Amniotic epithelial cell (primary cell): ENCODE measurements at places on chromosomes 2 and 18.

GRCh38 chr2:71256421-71256820 is 29.5 kb upstream of the PAIP2B start:
- DNase-seq = no peak

DNA sequence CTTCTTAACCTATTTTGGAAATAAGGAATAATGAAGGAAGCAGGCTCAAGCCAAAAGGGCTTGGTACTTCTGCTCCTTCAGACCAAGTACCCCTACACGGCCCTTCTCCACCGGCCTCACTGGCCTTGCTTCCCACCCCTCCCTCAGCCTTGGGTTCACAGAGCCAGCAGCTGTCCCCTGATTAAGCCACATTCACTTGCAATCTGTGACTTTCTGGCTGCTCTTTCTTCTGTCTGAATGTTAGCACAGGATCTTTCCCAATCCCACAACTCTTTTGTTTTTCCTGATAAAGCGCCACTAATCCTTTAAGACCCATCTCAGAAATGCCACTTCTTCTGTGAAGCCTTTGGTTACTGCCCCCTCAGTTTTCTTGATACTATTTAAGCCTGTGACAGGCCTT is 52.4 kb downstream of the REEP1 start:
- no peak for DNase-seq

DNA sequence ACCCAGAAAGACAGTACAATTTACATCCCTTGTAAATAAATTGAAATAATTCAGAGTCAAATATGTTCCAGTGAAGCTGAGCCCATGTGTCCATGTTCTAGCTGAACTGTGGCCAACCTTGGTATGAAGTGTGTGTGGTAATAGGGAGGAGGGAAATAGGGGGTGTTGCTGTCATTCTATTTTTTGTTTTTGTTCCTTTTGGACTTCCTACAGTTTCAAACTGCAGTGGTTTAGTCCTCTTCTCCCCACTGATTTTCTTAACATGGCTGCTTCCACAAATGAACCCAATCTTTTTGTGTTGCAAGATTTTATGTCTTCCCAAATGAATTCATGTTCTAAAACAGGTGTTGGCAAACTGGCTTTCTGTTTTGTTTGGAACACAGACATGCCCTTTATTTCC is 156.9 kb downstream of the CCBE1 start:
- DNase-seq = no peak

- no peak for DNase-seq
Measured at GRCh38 chr2:198905881-198906612, 551.7 kb downstream of the SATB2 start.

DNA sequence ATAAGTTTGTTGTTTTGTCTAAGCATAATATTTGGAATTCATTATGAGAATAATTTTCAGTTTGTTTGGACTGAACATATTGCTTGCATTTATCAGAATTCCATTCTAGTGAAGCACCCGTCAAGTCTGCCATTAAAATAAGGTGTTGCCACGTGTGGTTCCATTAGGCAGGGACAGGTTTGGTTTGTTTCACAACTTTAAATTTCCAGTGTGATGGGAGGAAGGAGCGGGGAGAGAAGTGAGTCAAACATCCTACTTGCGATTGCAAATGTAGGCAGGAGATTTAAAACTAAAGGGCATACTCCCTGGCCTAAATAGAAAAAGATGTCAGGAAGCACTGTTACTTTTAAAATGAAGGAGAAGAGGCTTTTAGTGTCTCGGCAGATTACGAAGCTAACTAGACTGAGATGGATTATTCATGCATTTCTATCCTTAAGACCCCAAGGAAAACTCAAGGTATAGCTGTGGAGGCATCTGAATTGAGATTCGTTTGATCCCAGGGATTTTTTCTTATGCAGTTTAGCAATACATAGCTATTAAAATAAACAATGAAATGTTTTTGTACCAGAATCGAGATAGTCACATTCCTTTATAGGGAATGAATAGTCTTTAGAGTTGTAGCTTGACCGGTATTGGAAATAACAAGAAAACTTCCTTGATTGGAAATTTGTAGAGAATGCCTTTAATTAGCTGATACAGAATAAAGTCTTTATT is 19.8 kb downstream of the GRHL1 start:
- peak; percentile 48 for DNase-seq

DNA sequence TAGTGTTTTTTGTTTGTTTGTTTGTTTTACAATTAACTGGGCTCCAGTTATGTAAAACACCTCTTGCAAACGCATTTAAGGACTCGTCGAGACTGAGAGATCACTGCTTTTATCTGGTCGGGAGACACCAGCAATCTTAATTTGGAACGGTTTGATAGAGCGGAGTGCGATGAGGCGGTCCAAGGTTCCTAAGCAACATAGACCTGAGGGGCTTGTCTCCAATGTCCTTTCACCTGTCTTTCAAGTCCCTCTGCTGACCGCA is 729 bp upstream of the SELENOI start:
- no peak for DNase-seq

DNA sequence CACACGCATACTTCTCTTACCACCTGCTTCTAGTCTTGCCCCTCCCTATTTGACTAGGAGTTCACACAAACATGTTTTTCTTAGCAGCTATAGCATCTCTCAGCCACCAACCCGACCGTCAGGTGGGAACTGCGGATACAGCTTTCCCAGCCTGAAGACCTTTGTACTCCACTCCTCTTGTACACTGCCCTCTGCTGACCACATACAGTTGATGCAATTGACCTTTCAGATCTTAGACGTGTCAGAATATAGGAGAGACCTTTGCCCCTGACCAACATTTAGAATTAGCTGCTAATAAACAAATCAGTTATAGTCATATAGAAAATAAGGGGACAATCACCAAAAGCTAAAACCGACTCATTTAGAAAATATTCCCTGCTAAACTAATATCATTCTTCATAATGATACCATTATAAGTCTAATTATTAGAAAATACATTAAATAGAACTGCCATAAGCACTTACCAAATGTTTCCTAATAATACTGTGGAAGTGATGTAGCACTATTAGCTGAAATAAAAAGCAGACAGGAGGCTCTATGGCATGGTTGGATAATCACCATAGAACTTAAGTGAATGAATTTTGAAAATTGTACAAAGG is 208.4 kb downstream of the RAD51AP2 start:
- peak; percentile 68 for DNase-seq

DNA sequence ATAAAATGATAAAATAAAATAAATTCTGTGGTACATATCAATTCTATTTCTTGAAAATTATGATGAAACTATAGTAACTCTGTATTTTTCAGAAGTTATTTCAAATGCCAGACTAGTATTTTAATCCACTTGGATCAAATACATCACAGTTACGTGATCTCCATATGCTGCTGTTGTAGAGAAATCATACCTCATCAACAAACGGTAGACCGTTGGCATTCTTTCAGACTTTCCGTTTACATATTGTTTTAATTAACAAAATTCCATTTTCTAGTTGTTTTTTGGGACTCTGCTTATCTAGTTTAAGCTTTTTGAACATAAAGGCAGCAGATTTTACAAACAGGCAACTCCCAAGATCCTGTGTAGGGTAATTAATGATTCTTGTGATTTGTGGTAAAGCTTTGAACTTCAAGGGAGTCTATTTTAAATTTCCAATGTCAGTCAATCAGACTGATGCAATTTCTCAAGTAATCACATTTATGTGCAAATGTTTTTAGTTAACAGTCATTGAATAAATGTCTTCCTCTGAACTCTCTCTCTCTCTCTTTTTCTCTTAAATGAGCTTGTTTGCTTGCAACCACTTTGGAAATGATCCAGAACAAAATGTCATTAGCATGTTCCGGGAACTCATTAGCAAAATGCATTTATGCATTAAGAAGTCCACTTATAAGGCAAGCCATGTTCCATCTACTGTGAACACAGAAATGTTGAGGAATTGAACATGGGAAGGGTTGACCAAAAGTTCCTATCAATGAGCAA is 31.8 kb downstream of the NYAP2 start:
- no peak for DNase-seq

DNA sequence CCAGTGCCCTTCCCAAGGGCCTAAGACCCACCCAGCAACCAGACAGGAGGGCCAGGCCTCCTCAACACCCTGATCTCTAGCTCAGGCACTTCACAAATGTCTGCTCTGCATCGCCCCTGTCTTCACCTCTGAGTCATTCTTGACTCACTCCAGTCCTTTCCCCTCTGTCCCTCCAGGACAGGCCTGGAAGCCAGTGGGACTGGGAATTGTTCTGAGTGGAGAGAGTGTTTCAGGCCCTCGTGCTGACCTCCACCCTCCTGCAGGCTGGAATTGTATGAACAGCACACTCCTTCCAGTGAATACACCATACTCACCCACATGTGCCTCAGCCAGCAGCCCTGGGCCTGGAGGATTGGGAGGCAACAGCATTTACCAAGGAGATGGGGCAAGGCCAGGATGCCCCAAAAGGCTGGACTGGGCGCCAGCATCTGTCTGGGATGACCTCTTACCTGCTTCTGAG is 304.2 kb downstream of the CYP26B1 start:
- no peak for DNase-seq

DNA sequence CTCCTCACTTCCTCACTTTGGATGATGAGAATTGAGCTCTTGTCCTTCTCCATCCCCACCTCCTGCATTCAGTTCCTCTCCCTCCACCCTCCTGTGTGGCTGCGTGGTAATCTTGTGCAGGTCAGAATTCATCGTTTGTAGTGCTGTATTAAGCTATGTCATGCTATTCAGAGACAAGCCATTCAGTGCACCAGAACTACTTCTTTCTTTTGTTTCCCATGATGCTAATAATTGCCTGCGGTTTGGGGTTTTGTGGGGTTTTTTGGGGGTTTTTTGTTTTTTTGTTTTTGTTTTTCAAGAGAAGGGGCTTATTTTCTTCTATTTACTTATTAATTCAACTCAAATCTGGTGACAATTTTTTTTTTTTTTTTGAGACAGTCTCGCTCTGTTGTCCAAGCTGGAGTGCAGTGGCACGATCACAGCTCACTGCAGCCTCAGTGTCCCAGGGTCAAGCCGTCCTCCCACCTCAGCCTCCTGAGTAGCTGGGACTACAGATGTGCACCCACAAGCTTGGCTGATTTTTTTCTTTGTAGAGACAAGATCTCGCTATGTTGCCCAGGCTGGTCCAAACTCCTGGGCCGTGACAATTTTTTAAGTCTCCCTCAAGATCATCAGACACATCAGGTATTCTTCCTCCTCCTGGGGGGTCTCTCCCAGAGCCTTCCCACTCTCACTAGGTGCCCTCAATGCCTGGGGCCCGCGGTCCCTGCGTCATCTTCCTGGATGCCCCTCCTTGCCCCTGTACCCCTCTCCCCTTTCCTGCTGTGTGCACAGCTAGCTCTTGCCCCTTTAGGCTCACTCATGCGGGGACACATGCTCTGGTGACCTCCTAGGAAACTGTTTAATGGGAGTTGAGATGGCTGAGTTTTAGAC is 37.8 kb downstream of the MAL start:
- no peak for DNase-seq

GRCh38 chr2:13560322-13560721 is 843.6 kb downstream of the TRIB2 start:
- DNase-seq = no peak

- peak; percentile 90 for DNase-seq
Measured at GRCh38 chr2:190847504-190848081, 33.0 kb upstream of the GLS start.

- no peak for DNase-seq
Measured at GRCh38 chr18:5997361-5997760, 102.0 kb upstream of the TMEM200C start.

- no peak for DNase-seq
Measured at GRCh38 chr2:38152035-38152434, 76.1 kb upstream of the CYP1B1 start.

GRCh38 chr2:21740484-21740883 is 616.7 kb downstream of the TDRD15 start:
- DNase-seq = peak; percentile 13

- no peak for DNase-seq
Measured at GRCh38 chr2:45272549-45273265, 263.5 kb upstream of the SIX2 start.

- DNase-seq = no peak
Measured at GRCh38 chr2:26886736-26887135, 38.8 kb downstream of the DPYSL5 start.

- peak; percentile 65 for DNase-seq
Measured at GRCh38 chr2:19419211-19419880, 60.9 kb upstream of the OSR1 start.

GRCh38 chr2:1640301-1641135 is 103.8 kb downstream of the PXDN start:
- no peak for DNase-seq

- DNase-seq = no peak
Measured at GRCh38 chr18:61549416-61549815, 216.2 kb downstream of the CDH20 start.

- DNase-seq = peak; percentile 3
Measured at GRCh38 chr18:46497129-46497528, 159.9 kb downstream of the LOXHD1 start.

- DNase-seq = peak; percentile 73
Measured at GRCh38 chr2:201127570-201127969, 11.6 kb downstream of the CFLAR start.

DNA sequence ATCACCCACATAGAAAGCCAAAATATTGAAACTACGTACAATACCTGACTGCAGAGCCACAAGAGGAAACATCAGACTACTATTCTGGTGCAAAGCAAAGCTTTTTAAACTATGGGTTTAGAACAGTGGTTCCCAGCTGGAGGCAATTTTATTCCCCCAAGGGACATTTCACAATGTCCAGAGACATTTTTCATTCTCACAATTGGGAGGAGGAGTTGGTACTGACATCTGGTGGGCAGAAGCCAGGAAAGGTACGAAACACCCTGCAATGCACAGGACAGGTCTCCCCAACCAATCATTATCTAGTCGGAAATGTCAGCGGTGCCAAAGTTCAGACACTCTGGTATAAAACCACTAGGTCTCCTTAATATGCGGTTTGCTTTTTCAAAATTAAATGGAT is 88.4 kb upstream of the ARL5A start:
- DNase-seq = no peak
